ENCODE measurements at places on chromosomes 12 and 14.

DNA sequence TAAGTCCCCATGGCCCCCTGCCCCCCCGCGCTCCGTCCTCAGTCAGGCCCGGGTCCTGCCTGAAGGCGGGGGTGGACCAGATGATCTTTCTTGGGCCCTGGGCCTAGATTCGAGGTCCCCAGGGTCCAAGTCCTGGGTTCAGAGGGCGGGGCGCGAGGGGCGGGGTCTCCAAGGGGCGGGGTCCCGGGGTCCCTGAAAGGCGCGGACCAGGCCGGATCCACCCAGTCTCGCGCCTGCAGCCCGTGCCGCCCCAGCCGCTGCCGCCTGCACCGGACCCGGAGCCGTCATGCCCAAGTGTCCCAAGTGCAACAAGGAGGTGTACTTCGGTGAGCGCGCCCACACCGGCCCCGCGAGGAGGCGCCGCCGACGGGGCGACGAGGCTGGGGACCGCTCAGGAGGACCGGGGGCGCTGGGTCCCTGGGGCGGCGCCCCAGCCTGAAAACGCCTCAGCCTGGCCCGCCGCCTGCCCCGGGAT lies 325 bp downstream of the CRIP1 start:
- DNase-seq, result no peak

DNA sequence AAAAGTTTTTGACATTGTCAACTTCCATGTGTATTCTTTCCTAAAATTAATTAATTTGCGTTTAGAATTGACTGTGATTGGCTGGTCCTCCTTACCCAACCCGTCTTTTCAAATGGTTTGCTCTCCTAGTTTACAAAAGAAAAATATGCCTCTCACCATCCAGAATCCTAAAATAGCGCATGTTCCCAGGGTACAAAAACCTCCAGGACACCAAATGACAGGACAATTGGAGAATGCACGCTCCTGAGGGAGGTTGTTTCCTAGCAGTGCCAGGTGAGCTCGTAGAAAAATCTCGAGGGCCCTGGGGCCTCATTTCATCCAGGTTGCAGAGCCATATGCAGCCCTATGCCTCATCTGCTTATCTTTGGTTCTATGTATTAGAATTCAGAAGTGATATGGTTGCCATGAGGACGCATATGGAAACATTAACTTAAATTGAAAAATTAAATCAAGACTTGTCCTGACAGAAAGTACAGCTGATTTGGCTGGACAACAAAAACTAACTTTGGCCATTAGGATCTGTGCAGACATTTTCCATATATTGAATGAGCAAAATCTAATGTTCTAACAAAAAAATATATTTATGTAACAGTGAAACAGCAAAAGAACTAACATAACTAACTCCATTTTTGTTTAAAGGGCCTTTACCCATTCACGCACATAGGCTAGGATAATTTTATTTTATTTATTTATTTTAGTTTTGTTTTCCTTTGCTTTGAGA lies 28.2 kb upstream of the EGLN3 start:
- no peak for DNase-seq

DNA sequence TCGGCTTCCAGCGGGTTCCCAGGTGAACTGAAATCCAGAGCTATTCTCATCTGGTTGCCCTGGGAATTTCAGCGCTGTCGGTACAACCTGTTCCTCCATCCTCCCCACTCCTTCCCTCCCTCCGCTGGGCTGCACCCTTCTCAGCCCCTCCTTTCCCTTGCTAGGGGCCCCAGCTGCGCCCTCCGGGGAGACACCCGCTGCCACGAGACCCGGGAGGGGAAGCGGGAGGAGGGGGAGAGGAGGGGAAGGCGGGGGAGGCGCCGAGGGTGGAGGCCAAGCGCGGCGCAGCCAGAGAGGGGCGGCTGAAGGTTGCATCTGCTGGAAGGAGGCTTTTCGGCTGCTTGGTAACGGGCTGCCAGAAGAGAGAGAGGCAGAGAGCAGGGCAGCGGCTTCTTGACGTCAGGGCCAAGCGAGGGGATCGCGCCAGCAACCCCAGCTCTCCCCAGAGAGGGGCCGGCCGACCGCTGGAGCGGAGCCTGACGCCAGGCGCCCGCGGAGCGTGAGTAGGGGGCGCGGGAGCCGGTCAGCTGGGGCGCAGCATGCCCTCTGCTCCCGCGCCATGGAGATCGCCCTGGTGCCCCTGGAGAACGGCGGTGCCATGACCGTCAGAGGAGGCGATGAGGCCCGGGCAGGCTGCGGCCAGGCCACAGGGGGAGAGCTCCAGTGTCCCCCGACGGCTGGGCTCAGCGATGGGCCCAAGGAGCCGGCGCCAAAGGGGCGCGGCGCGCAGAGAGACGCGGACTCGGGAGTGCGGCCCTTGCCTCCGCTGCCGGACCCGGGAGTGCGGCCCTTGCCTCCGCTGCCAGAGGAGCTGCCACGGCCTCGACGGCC lies at the start of gene KCNA5:
Gene KCNA5, plus strand, starts transcription at position 291 of the 831 bp plus-strand sequence. Its CDS starts 269 bp downstream, at position 560.
- no peak for DNase-seq

DNA sequence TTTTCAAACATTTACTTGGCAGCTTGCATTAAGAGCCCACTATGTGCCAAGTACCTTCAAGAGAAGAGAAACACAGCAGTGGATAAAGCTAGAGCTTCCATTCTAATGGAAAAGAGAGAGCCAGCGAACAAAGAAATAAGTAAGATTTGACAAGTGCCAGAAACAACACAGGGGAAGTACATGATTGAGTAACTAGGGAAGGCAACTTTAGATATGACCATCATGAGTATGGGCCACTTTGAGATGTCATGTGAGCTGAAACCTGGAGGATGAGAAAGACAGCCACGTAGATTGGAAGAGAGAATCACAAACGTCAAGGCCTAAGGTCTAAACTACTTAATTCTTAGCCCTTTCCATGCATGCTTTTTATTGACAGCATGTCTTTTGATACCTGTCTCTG lies 121.4 kb downstream of the ITPR2 start:
- no peak for DNase-seq

GRCh38 chr14:69327507-69327906 lies 67.5 kb downstream of the GALNT16 start:
- DNase-seq, result no peak

DNA sequence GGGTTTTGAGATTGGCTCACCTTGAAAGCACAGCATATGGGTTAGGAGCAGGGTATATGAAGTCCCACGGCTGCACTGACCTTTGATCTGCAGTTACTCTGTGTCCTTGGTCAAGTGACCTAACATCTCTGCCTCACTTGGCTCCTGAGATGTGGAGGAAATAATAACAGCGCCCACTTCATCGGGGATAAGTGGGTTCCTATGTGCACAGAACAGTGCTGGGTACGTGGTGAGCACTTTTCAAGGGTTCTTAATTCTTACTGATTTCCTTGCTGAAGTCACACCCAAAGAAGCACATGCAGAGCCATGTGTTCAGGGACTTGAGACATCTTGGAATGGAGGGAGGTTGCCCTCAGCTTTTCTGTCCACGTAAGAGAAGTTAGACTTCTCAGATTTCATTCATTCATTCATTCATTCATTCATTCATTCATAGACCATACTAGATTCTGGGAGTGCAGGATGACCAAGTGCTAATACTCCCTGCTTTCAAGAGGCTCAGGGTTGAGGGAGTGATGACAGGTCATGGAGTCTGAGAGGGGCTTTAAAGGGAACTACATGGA lies 39.4 kb downstream of the ADGRD1 start:
- DNase-seq, result no peak

DNA sequence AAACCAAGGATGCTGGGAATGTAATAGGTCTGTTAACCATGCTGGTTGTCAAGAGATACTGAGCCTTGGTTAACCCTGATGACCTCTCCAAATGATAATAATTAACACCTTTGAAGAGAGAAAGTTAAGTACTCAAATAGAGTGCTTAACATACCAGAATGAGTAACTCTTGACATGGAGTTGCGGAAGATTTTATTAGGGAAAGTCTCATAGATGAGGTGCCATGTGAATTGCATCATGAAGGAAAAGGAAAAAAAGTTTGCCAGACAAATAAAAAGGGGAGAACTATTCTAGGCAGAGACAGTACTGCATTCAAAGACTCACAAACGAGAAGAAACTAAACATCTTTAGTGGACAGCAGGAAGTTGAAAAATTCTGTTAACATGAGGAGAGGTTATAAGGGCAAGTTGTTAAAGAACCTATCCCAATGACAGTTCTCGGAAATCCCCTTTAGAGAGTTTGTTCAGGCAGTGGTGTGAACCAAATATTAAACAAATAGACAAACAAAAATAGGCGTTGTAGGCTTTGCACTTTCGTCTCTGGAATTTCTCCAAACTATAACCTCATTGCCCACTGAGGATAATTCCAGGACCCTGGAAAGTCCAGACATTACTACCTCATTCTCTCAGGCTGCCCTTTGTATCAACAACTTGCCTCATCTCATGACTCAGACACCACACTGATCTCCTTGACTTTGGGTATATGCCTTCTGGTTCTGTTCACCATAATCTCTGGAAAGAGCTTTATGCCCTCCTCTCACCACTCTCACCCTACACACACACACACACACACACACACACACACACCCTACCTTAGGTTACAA lies 435.0 kb downstream of the GXYLT1 start:
- no peak for DNase-seq

- no peak for DNase-seq
Observed at GRCh38 chr14:91413547-91414474, 3.8 kb downstream of the CCDC88C start.

DNA sequence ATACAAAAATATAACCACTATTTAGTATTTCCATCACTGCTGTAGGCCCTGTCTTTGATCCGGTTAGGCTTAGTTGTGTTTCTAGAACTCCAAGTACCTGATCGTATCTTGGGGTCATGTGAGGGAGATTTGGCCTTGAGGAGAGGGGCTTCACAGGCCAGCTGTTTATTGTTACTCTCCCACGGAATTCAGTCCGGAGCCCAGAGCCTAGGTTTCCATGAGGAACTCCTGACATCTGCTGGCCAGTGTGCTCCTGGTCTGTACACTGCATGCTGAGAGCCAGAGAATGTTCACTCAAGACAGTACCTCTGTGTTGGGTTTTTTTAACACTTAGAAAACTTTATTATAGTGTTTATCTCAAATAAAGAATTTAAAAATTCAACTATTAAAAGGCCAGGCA lies 341.0 kb upstream of the TMEM132C start:
- no peak for DNase-seq

- DNase-seq, result no peak
Observed at GRCh38 chr12:42716491-42716891, 126.9 kb upstream of the PRICKLE1 start.

DNA sequence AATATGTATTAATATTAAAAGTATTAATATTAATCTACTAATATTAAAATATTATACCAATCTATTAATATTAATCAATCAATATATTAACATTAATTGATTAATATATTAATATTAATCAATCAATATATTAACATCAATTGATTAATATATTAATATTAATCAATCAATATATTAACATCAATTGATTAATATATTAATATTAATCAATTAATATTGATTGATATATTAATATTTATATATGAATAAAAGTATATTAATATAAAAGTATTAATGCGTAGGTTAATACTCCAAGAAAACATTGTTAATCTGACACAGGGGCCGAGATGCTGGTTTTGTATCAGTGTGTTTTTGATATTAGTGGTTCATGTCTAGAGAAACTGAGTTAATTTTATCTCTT lies 1430.1 kb upstream of the SEL1L start:
- DNase-seq, result no peak

DNA sequence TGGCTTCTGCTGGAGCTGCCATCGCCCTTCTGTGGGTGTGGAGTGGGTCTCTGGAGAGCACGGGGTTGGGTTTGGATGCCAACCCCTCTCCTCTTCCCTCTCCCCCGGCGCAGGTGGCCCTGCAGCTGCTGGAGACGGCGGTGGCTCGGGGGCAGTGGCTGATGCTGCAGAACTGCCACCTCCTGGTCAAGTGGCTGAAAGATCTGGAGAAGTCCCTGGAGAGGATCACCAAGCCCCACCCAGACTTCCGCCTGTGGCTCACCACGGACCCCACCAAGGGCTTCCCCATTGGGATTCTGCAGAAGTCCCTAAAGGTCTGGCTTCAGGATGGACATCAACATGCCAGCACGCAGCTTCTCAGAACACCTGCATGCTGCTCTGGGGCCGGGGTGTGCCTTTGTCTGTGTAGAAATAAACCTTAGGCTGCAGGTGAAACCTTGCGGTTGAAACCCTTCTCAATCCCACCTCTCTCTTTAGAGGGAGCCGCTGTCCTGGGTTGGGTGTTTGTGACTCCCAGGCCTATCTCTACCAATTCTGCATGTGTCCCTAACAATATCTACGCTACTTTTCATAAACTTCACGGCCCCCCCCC lies 44.3 kb downstream of the CCDC92 start:
- no peak for DNase-seq

DNA sequence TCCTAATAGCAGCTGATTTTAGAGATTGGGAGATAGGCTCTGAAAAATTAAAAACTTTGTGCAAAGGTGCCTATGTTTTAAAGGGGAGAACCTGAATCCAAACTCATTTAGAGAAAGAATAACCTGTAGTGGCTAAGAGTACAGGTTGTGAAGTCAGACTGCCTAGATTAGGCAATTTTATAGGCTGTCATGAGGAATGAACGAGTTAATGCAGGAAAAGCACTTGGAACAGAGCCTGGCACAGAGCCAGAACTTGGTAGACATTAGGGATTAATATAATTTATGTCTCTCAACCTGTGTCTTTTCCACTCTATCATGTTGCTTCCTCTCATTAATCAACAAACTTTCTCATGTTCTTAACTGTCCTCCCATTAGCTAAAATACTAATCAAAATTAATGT lies 98.1 kb downstream of the WIF1 start:
- DNase-seq, result no peak

DNA sequence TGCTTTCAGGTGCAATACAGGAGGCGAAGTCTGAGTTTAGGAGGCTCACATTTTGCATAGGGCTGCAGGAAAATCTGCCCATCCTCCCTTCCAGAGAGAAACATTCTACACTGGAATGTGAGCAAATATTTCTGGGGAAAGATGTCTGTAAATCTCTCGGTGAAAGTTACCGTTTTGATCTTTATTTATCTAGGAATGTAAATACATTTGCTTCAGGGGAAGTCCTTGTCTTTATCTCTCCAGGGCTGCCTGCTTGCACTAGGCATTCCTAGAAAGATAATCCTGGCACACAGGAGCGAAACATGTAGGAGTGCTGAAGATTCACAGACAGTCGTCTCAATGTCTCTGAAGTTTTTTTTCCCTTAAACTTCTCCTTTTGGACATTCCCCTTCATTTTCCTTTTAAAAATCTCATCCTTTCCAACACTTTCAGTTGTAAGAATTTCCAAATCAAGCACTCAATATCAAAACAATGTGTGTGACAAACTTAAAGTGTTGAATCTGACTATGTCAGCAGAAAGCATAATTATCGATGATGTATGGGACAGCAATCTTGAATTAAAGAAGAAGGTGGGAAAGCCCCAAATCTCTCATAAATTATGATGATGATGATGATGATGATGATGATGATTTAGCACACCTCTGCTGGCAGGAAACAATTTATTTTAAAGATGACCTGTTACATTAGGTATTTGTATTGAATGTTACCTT lies 113.4 kb upstream of the RESF1 start:
- no peak for DNase-seq

DNA sequence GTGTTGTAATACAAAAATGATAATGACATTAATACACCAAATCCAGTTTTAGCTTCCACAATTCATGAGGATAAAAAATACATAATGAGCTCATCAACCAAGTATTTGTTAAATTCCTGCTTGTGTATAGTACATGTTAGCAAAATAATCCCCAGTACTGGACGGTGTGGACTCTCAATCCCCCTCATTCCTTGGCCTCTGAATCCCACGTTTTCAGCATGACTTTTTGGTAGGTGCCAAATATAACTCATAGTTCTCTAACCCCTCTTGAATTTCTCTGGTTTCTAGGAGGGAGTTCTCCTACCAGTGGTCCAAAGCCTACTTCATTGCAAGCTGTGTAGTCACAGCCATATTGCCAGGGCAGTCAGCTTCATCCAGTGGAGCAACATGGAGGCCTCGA lies 41.4 kb upstream of the EPS8 start:
- no peak for DNase-seq
